Activated naive CD4-positive, alpha-beta T cell treated with Interleukin-2 at 50 U/mL for 16 hours (primary cell): ENCODE measurements at places on chromosomes 5 and 9.
A peak's percentile ranks its signal among the peaks of the same experiment; 100 is the strongest.

GRCh38 chr5:122267185-122267584, 44.9 kb upstream of the SNCAIP start:
- no peak for DNase-seq

- DNase-seq, result peak; percentile 19
These were observed 3.0 kb upstream of the HRCT1 start for GRCh38 chr9:35903049-35903448.

- DNase-seq, result no peak
These were observed 169.9 kb downstream of the PAM start for GRCh38 chr5:102924963-102925362.

- no peak for DNase-seq
These were observed 96.2 kb downstream of the CCDC192 start for GRCh38 chr5:127799293-127799905.

GRCh38 chr5:95668728-95669127, 14.1 kb downstream of the SPATA9 start:
- no peak for DNase-seq

DNA sequence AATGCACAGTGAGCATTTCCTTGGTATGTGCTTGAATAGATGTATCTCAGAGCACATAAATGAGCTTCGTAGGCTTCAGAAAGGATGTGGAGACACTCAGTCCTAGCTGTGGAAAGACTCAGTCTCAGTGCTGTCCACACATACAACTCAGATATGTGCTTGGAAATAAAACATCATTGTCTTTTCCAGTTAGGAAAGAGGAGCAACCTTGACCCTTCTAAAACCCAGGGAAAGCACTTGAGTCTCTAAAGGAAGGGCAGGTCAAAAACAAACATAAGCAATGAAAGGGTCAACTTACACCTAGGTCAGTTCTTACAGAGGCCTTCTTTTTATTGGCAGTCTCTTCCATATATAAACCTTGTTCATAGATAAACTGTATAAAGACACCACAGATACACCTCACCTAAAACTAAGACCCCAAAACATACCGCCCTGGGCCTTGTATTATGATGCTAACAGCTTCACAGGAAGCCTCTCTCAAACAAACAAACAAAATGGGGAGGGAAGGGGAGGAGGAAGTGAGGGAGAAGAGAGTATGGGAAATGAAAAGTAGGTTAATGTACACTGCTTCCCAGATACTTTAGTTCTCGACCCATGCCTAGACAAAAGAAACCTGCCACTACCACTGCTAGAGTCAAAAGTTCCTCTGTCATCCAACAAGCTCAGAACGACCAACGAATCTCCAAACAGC, 114.4 kb downstream of the UBAP2 start:
- DNase-seq, result no peak

DNA sequence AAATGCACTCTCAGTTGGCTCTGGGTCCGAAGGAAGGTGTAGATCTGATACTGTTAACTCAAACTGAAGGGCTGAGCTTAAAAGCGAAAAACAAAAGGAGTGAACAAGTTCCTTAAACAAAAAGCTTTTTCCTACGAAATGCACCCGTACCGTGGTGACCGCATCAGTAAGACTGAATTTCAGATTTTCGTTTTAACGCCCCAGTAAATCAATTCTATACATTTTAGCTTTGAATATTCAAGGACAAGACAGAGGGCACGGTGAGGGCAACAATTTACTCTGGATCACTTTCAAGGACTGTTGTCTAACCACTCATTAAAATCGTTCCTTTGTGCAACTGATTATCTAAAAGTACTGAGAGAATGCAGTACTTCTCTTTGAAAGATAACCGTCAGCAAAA, 1.9 kb downstream of the HOMER1 start:
- DNase-seq, result no peak

DNA sequence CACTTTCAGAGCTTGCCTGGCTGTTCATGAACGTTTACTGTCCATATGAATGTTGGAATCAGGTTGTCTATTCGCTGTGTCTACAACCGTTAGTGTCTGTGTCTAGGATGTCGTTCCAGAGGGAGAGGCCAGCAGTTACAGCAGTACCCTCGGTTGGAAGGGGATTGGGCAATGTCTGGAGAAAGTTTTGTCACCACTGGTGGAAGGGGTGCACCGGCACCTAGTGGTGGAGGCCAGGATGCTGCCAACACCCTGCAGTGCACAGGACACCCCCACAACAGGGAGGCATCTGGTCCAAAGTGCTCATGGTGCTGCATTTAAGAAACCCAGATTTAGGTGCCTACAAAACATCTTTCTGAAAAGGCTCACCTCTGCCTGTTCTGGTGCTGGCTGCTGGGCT, 220.7 kb downstream of the FANCC start:
- no peak for DNase-seq

GRCh38 chr5:97095318-97095732, 47.1 kb downstream of the LIX1 start:
- no peak for DNase-seq

DNA sequence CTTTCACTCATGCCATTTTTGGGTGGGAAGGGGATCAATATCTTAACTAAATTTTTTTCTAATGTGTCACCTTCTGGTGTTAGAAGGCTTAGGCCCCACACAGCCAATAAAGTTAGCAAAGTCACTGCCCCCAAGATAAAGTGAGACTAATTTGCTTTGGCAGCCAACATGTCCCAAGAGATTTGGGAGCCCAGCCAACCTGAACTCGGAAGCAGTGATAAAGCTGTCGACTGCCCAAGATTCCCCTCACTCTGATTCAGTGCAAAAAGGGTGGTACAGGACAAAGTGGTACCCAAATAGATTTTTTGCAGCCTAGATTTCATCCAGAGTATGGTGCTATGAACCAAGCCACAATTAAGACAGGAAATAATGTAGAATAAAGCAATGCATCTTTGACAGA, 572.5 kb upstream of the ARRDC3 start:
- DNase-seq, result no peak

DNA sequence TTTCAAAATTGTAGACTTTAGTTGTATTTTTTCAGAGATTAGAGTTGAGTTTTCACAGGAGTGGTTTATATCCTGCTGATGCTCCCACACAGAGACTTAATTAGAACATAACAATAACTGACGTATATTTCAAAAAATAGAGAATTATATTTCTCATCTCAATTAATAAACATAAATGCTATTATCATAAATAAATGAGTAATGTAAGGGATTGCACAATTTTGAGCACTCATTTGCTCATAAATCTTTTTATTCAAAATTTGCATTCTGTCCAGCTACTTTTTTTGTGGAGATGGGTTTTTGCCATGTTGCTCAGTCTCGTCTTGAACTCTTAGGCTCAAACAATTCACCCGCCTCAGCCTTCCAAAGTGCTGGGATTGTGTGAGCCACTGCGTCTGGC, 515.7 kb upstream of the RORB start:
- DNase-seq, result no peak

DNA sequence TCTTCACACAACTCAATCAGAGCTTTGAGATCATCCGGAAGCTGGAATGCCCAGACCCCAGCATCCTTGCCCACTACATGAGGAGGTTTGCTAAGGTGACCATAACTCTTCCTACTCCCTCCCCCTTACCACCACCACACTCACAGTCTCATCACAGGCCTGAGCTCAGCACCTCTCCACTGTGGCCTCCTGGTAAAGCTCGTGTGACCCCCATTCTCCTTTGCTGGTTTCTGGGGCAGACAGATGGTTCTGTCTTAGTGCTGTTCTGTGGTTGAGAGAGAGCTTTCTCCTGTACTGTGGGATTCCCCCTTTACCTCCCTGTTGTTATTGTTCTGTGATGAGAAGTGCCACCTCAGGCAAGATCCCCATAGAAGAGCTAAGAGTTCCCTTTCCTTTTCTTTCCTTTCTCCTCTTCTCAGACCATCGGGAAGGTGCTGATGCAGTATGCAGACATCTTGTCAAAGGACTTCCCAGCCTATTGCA, 92.7 kb upstream of the RUSC2 start:
- no peak for DNase-seq

DNA sequence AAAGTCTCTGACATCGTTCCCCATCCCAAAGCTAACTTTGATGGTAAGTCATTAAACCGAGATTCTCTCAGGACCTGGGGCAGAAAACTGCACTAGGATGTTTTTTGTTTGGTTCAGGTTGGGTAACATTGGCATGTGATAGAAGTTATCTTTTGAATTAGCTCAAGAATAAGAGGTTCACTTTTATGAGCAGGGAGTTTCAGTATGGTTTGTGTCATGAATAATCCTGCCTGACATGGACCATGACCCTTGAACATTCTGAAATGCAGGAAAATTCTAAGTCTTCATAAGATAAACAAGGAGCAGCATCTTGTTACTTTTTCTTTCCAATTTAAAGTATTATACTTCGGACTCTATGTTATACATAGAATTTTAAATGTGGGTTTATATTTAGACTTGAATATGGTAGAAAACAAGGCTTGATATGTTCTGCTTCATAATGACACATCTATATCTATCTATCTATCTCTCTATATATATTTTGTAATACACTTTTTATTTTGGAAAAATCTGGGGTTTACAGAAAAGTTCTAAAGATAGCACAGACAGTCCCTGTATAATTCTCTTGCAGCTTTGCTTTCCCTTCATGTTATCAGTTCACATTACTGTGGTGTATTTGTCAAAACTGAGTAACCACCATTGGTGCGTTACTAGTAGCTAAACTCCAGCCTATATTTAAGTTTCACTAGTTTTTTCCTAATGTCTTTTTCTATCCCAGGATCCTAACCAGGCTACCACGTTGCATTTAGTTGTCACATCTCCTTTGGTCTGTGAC, 102.7 kb upstream of the TAF11L2 start:
- DNase-seq, result no peak

GRCh38 chr5:139494256-139494655, 11.7 kb upstream of the STING1 start:
- DNase-seq, result no peak

- no peak for DNase-seq
These were observed 44.5 kb upstream of the SLC6A19 start for GRCh38 chr5:1156754-1157460.

GRCh38 chr9:33393581-33393980, 8.8 kb downstream of the AQP7 start:
- no peak for DNase-seq

DNA sequence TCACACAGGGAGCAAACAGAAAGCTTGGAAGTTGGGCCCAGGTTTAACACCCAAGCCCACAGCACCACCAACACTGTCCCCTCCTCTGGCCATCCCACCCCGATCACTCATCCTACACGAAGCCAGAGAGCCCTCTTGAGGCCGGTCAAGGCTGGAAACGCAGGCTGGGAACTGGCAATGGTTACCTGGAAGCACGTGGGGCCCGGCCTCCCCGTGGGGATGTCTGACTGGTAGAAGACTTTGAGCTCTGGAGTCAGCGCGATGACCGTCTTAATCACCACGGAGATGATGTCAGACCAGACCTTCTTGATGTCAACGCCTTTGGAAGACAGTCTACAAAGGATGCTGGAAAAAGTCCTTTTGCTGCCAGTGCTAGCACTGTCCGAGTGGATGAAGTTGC, 104.1 kb downstream of the TTLL11 start:
- DNase-seq, result no peak

GRCh38 chr5:78507531-78507930, 141.0 kb downstream of the LHFPL2 start:
- DNase-seq, result no peak

DNA sequence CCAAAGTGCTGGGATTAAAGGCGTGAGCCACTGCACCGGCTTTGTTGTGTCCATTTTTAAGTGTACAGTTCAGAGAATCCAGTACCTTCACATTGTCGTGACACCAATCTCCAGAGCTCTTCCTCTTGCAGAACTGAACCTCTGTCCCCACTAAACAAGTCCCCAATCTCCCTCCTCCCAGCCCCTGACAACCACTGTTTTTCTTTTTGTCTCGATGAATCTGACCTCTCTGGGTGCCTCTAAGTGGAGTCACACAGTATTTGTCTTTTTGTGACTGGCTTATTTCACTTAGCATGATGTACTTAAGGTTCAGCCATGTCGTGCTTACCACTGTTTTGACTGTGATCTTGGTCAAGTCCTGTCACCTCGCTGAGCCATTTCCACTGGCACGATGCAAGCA, 1.6 kb downstream of the WDR38 start:
- DNase-seq, result no peak

DNA sequence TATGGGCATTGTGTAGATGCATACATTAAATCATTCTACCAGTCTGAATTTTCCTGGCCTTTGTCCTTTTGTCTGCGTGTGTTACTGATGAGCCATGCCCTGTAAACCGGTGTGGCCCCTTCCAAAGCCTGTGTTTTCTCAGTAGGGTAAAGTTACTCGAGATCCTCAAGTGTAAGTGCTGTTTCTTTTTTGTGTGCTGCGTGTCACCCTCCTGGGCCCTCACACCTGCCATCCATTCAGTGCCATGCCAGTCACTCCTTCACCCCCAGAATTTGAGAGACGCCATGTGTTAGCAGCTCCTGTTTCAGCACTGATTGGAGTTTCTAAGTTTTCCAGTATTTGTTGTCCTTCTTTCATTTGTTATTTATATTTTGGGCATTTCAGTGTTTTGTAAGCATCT, 288.2 kb downstream of the FANCC start:
- DNase-seq, result no peak

DNA sequence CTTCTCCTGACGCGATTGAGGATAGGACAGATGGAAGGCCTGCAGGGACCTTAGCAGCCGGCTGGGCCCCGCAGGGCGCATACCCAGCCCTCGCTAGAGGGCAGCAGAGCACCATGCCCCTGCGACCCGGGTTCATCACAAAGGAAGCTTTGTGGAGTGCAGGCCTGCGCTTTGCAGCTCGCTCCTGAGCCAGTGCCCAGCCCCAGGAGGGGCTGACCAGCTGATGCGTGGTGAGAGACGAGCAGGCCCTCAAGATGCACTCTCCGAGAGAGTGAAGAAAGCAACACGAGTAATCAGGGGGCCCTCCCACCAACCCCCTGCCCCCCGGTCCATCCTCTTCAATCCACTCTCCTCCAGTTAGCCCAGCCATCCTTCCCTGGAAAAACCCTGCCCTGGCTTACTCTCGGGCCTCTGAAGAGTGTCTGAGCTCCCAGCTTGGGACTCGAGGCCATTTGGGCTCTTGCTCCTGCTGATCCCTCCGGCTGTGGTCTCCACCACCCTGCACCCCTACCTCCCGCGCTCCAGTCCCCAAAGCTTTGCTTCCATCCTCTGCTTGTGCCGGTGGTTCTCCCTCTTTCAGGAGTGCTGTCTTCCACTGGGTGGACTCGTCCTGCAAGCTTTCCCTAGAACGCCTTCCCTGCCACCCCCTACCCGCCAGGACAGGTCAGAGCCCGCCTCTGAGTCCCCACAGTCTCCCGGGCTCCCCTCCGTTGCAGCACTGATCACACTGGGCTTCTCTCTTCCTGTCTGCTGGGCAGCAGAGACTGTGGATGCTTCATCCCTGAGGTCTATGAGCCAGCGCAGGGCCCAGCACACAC, 9.1 kb upstream of the KIF12 start:
- peak; percentile 44 for DNase-seq

GRCh38 chr9:103837940-103838339, 256.2 kb upstream of the SMC2 start:
- DNase-seq, result no peak

GRCh38 chr9:18564018-18564880, 90.3 kb downstream of the ADAMTSL1 start:
- no peak for DNase-seq

GRCh38 chr9:131099102-131099606, 2.8 kb downstream of the AIF1L start:
- no peak for DNase-seq

- DNase-seq, result no peak
These were observed 78.7 kb downstream of the ACTL7B start for GRCh38 chr9:108776920-108777639.
